Kidney epithelial cell (primary cell): ENCODE measurements at places on chromosomes 3 and 15.

GRCh38 chr3:30596152-30596551 lies 10.2 kb upstream of the TGFBR2 start:
- DNase-seq: no peak

- DNase-seq: no peak
Measured at GRCh38 chr15:33533197-33533596, 222.4 kb downstream of the RYR3 start.

GRCh38 chr3:23244324-23245041 lies 41.4 kb downstream of the UBE2E2 start:
- DNase-seq: no peak

- DNase-seq: no peak
Measured at GRCh38 chr15:74417225-74417624, 16.5 kb downstream of the SEMA7A start.

- DNase-seq: no peak
Measured at GRCh38 chr15:44193651-44194322, 1.3 kb downstream of the FRMD5 start.

DNA sequence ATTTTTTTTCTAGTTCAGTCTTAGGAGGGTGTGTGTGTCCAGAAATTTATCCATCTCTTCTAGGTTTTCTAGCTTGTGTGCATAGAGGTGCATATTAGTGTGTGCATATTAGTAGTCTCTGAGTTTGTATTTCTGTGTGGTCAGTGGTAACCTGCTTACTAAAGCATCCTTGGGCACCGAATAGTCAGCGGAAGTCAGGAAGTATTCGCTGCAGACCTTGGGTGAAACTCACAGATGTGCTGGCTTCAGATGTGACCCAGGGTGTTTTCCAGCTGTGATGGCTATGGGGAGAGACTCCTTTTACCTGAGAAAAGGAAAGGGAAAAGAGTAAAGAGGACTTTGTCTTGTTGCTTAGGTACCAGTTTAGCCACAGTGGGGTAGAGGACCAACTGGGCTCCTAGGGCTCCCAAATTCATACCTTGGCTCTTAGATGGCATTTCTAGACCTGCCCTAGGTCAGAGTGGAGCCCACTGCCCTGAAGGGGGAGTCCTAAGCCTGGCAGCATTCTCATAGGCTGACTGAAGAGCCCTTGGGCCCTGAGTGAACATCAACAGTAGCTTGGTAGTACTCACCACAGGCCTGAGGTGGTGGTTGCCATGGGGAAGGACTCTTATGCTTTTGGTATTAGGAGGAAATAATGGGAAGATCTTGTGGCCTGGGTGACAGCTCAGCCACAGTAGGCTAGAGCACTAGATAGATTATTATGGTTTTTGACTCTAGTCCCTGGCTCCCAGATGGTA lies 286.0 kb upstream of the ZPLD1 start:
- DNase-seq: no peak

- DNase-seq: no peak
Measured at GRCh38 chr3:24589931-24590880, 95.6 kb upstream of the THRB start.

GRCh38 chr3:57778494-57778893 lies 22.4 kb downstream of the SLMAP start:
- DNase-seq: no peak
